ENCODE measurements at places on chromosomes 2 and 18.

DNA sequence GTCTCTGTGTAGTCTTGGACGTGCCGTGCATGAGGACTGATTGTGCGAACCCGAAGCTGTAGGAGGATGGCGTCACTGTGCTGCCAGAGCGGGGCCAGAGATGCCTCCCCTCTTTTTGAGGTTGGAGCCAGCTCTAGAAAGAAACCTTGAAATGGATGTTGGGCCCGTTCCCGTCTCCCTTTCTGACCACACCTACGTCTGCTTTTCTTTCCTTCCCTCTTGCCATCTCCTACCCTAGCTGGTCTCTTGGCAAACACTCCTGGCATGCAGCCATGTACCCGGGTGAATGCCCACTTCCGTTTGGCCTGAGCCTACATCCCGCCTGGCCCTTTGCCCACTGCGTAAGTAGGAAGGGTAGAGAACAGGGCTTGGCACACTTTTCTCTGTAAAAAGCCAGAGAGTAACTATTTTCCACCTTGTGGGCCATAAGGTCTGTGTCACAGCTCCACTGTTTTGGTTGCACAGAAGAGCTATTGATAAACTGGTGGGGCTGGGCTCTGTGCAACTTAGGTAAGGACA, 37.4 kb downstream of the SH3BP4 start:
- DNase-seq = no peak

DNA sequence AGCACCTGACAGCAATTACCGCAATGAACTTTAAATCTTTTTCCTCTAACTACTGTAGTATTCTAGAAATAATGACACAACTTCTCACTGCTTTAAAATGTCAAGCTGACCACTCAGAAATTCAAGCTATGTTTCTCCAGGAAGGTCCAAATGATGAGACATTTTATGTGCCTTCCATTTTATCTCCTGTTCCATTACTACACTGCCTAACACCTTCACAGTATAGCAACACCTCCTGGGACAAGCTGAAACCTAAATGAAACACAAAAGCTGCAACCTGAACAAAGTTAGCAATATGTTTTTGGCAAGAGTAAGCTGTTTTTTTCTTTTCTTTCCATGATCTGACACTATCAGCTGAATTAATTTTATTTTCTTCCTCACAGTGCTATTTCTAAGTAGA, 81.9 kb downstream of the IKZF2 start:
- no peak for DNase-seq

DNA sequence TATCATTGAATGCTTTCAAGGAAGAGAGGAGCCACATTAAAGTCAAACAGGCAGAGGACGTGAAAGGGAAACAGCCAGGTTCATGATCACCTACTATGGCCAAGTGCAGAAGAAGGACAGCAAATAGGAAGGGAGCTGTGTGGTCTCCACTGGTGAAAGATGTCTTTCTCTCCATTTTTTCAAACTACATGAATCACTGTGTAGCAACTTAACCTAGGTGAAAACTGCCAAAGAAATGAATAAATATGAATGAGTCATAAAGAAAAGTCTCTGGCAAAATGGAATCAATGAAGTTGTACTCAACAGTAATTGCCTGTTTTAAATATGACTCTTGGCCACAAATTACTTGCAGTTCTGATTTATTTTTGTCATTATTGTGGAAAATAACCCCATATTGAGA, 452.6 kb upstream of the PKDCC start:
- DNase-seq = no peak

DNA sequence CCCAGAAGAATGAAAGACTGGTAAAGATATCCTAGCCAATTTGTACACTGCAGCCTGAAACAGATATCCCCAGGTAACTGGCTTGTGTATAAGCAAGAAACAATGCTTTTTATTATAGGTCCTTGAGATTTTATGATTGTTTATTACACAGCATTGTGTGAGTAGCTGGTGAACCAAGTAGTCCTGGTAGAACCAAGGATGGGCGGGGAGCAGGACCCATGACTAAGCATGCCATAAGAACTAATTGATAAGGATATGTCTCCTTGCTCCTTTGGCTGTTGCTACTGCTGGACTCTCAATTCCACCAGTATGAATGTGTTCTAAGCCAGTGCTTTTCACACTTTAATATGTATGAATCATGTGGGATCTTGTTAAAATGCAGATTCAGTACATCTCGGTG, 12.3 kb upstream of the ALMS1 start:
- no peak for DNase-seq
